ENCODE measurements at places on chromosomes 13 and 19.

DNA sequence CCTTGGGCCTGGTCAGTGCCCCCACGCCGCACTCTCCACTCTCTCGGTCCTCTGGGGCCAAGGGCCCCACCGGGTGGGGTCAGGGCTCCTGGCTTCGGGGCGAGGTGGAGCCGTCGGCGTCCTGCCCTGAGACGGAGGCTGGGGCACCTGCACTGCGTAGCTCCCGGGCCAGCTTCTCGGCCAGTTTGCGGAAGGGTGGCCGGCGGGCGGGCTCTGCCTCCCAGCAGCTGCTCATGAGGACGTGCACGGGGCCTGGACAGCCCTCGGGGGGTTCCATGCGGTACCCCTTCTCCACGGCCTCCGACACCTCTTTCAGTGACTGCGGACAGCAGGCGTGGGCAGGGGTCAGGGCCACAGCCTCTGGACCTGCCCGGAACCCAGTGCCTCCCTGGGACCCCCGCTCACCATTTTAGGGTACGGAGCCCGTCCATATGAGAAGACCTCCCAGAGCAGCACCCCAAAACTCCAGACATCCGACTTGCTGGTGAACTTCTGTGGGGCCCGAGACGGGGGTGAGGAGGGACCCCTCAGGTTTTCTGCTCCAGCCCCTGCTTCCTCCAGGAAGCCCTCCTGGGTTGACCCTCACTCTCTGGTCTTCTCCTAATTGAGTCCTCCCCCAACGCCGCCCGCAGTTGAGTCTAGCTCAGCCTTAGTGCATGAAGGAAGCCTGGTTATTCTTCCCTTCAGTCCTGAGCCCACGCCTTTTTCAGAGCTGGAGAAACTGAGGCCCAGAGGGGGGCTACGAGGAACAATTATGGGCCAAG is 6.3 kb upstream of the RAX2 start:
- no peak for DNase-seq

GRCh38 chr19:30359936-30360335 is 12.2 kb upstream of the ZNF536 start:
- no peak for DNase-seq

DNA sequence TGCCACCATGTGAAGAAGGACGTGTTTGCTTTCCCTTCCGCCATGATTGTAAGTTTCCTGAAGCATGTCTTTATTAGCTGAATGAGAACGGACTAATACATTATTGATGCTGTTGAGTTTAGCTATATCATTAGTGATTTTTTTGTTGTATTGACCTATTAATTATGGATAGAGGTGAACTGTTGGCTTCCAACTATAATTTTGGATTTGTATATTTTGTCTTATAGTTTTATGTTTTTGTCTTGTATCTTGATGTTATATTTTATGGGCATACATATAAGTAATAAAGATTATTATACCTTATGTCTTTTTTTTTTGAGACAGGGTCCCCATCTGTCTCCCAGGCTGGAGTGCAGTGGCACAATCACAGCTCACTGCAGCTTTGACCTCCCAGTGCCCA is 45.6 kb downstream of the ZNF627 start:
- DNase-seq, result no peak

DNA sequence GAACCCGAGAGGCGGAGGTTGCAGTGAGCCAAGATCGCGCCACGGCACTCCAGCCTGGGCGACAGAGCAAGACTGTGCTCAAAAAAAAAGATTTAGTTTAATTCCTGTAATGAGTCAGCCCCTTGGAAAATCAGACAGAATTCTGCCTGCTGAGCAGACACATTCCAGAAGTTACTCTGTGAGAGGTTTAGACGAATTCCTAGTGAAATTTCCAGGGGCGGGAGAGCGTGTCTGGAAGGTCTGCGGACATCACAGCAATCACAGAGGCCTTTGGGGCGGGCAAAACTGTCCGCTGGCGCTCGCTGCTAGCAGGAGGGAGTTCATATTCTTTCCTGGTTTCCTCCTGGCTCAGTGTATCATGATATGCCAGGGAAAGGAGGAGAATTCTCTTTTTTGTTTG is 17.5 kb downstream of the MISP start:
- DNase-seq, result no peak

GRCh38 chr19:2912306-2912705 is 11.6 kb downstream of the ZNF57 start:
- DNase-seq, result no peak

- no peak for DNase-seq
These were observed 94.5 kb downstream of the ZMYM2 start for GRCh38 chr13:20053016-20053415.

DNA sequence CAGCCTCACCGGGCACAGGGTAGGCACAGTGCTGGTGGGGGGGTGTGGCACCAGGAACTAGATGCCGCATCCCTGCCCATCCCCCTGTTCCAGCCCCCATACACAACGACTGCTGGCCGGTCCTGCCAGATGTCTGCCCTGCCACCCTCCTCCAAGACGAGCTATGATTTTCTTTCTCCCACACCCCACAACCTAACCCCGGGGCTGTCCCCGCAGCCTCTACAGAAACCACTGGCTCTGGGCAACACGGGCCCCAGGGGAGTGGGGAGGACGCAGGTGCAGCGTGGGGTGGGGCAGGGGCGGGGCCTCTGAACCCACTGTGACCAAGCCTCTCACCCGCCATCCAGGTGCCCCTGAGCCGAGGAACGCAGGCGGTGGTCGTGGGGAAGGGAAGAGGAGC is 15.5 kb downstream of the PGLS start:
- no peak for DNase-seq

DNA sequence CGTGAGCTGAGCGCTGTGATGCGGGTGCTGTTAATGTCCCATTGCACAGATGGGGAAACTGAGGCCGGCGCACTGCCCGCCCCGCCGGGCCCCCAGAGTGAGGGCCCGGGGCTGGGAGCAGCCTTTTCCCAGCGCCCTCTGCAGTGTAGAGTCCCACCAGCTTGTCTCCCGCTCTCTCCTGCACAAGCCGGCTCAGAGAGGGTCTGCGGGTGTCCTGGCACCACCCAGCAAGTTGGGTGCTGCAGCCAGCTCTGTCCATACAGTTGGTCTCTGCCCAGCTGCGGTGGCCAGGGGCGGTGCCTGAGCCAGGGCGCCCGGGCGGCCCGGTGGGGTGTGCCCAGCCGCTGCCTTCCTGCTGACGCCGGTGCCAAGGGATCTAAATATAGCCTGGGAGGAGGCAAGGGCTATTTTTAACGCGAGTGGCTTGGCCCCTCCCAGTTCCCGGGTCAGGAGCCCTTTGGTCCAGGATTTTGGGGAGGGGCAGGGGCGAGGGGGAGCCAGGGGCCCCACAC is 19.3 kb downstream of the GADD45B start:
- DNase-seq, result no peak

DNA sequence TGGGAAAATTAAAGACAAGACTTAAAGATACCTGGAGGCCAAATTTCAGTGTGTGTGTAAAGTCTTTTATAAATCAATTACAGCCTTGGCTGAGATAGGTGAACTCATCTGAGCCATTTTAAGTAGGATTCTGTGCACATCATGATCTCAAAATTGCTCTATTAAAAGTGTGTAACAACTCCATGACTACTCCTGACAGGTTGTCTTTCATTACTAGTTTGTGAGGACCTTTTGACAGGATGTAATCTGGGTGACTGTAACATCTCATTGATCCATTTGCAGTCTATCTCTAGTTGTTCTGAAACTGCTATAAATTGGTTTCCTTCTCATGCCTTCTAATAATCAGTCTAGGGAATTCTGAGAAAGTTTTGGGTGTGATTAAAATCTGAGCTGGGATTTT is 753.3 kb downstream of the SLITRK5 start:
- DNase-seq, result no peak

DNA sequence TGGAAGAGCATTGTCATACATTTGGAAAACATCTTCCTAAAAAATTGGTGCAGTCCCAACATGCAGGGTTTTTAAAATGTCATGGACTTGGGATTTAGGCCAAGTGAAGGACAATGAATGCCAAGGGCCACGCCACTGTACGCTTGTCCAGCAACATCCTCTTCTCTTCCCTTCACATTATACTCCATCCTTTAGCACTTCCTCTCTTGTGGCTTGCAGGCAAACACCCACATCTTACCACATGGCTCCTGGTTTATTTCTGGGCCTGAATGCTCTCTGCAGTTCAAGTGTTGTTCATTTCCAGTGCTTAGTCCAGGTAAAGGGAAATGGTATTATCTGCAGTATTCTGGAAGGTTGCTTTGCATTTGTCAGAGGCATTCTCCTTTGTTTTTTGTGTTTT is 45.0 kb downstream of the CBY2 start:
- no peak for DNase-seq

DNA sequence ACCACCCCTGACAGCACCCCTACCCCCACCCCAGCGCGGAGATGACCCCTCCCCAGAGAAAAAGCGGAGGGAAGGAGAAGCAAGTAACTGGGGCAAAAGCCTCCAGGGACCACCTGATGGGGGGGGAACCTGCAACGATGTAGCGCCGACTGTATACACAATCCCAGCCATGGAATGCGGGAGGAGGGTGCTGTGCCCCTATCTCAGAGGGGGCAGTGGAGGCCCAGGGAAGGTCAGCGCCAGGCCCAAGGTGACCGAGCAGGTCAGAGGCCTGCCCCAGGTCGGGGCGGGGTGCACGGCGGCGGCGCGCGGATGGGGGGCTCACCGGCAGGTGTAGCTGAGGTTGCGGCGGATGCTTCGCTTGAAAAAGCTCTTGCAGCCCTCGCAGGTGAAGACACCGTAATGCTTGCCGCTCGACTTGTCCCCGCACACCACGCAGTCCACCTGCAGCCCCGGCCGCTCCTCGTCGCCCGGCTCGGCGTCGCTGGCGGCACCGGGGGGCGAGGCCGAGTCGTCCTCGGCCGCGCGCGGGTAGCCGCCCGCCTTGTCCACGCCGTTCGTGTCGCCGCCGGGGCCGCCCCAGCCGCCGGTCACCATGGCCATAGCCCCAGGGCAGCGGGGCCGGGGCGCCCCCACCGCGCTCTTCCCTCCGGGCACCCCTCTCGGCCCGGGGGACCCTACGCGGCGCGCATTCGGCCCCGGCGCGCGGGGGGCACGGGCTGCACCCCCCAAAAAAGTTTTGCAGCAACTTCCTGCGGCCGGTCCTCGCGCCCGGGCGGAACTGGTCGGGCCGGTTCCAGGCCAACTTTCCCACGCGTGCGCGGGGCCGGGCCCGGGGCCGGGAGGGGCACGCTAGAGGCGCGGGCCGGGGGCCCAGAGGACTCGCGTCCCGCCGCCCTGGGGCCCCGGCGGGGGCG is 843 bp downstream of the NR2F6 start:
- DNase-seq, result no peak

GRCh38 chr19:6738787-6739389 is 592 bp upstream of the TRIP10 start:
- no peak for DNase-seq

GRCh38 chr13:110528371-110528770 is 33.2 kb downstream of the RAB20 start:
- DNase-seq, result no peak

- DNase-seq, result no peak
These were observed 304.7 kb downstream of the COG6 start for GRCh38 chr13:39960191-39960590.

- DNase-seq, result no peak
These were observed 168.2 kb downstream of the DNAJC15 start for GRCh38 chr13:43191546-43191945.

DNA sequence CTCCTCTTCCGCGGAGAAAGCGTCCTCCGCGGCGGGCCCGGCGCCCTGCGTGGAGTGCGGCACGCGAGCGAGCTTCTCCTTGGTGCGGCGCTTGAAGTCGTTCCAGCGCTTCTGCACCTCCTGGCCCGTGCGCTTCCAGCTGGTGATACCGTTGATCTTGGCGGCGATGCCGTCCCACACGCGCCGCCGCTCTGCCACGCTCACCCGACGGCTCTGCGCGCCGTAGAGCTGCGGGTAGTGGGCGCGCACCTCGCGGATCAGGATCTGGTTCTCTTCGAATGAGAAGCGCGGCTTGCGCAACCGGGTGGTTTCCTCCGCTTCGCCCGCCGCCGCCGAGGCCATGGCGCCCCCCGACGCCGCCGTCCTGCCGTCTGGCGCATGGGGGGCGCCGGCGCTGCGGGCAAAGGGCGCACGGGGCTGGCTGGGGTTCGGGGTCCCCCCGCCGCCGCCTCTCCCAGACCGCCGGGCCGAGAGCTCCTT is 941 bp downstream of the MYPOP start:
- no peak for DNase-seq

- no peak for DNase-seq
These were observed 29.4 kb downstream of the MARK4 start for GRCh38 chr19:45280471-45280961.

DNA sequence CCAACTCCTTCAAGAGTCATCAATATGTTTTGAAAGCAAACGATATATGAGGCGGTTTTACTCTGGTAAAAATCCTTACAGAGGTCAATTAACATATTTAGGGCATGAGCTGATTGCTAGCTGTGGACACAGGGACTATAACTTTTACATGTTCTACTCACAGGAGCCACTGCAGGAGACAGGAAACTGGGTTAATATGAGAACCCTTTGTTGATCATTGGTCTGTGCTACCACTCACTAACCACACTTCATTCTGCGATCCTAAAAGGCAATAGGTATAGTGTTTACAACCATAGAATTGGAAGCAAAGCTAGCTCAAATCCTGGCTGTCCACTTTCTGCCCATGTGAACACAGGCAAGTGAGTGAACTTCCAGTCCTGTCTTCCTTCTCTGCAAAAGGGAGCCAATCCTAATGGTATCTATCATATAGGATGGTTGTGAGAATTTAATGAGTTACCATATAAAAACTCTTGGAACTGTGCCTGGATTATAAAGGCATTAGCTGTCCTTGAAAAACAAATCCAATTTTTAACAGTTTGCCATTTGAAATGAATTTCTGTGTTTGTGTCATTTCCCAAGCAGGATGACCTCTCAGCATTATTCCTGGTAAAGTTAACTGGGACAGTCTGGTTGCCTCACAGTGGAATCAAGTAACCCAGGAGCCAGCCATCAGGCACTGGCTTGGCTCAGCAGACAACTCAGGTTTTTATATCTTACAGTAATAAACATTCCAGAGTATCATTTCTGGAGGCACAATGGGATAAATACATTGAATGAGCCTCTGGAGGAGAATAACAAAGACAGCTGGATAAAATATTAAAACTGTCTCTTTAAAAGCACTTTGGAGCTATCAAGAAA is 29.8 kb upstream of the RAP2A start:
- DNase-seq, result no peak

DNA sequence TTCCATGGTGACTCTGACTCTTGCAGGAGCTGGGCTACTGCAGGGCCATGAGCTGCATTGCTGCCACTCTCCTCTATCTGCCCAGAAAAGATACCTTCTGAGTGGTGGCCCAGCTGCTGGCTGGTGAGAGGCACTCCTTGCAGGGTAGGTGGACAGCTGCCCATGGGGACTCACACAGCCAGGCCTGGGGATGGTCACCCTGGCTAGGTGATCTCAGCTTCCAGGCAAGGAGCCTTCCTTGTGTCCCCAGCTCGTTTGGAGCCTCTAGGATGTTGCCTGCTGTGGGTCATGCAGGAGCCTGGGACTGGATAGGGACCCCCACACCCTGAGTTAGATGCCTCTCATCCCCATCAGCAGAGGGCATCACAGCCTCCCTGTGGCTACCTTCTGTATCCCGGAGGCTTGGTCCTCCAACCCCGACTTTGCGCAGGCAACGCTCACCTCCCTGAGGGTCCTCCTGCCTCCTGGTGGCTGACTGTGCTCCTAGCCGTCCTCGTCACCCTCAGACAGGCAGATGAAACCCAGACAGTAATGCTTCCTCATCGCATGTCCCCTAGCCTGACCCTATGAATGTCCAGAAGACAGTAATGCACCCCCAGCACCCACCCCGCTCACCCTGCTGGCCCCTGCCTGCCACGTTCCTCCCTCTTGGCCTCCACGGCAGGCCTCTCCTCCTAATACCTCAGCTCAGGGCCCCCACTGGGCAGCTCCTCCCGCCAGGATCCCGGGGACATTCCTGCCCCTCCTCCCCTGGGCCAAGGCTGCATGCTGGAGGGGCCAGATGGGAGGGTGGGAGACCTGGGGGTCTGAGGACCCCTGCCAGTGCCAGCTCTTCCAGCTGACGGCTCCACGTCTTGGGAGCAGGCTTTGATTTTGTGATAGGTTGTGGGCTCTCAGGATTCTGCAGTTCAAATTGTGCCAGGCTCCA is 13.6 kb upstream of the ZNF14 start:
- DNase-seq, result no peak
